ENCODE measurements at places on chromosomes 2 and 18.

GRCh38 chr2:127672341-127673224, 2.7 kb downstream of the LIMS2 start:
- DNase-seq, result no peak

GRCh38 chr2:178256382-178257042, 62.2 kb downstream of the OSBPL6 start:
- no peak for DNase-seq

DNA sequence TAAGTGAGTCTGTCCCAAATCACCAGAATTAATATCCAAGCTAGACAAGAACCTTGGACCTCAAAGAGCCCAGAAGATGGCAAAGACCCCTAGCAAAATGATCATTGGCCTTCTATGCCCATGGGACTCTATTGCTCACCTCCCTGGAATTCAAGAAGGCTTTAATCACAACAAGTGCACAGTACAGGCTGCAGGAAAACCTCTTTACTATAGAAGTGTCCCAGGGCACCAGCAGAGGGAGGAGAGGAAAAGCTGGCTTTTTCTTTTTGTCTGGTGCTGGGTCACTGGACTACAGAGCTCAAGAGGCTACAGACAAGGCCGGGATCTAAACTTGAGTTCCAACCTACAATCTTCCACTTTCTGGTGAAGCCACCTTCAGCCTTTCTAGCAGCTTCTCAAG, 88.3 kb upstream of the PPP1CB start:
- no peak for DNase-seq

- DNase-seq, result no peak
Observed at GRCh38 chr2:220513573-220514288, 886.3 kb downstream of the SLC4A3 start.

DNA sequence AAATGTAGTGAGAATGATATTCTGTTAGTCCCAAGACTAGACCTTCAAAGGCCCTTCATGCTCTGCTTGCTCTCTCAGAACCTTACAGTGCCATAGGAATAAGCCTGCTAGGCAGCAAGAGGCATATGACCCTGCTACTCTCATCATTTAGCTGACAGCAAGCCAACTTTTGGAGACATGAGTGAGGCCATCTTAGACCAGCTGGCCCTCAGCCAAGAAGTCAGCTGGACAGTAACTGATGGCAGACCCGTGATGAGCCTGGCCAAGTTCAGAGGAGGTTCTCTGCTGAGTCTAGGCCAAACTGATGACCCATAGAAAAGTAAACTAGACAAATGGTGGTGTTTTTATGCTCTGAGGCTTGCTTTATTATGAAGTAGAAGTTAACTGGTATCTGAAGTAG, 82.6 kb downstream of the C18orf54 start:
- DNase-seq, result no peak
